ENCODE measurements at places on chromosomes 2 and 18.

DNA sequence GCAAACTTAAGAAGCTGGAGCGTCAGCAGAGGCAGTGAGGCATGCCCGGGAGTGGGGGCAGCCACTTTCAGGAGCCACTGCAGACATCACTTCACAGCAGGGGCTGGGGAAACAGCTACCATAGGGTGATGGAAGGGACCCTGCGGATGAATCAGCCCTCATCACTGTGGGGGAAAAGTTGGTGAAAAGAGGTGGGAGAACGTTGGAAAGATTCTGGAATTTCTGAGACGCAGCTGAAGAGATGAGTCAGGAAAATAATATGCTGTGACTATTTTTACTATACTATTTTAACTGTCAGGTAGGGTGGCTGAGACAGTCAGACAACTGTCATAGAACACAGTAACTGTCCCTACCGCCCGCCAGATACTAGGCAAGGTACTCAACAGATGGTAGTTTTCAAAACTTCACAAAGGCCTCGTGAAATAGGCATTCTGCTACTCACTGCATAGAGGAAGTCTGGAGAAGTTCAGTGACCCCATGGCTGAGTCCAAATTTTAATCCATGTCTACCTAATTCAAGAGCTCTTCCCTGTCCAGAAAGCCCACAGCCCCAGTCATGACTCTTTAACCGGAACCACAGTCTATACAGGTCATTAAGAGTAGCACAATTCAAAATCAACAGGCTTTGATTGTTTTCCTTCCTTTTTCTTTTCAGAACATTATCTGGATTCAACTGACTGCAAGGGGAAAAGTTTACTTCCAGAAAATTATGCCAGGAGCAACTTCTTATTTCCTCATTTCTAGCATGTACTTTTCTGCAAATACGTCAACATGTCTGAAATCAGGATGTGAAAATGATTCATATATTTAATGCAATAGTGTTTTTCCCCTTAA is 39.3 kb upstream of the EPB41L3 start:
- DNase-seq: no peak

GRCh38 chr2:205967391-205968075 is 118.4 kb downstream of the INO80D start:
- DNase-seq: no peak

GRCh38 chr2:12161085-12161484 is 414.7 kb downstream of the LPIN1 start:
- no peak for DNase-seq

GRCh38 chr18:22560797-22561196 is 143.1 kb upstream of the CTAGE1 start:
- DNase-seq: no peak

- DNase-seq: no peak
These were observed 50.4 kb upstream of the CYRIA start for GRCh38 chr2:16716024-16716423.

- DNase-seq: no peak
These were observed 264.8 kb downstream of the KLHL29 start for GRCh38 chr2:23649819-23650218.

- DNase-seq: no peak
These were observed 4.6 kb downstream of the CXCR4 start for GRCh38 chr2:136113209-136113971.

- no peak for DNase-seq
These were observed 422.0 kb upstream of the ZEB2 start for GRCh38 chr2:144941743-144942488.

GRCh38 chr2:58350484-58350883 is 109.4 kb upstream of the FANCL start:
- no peak for DNase-seq

DNA sequence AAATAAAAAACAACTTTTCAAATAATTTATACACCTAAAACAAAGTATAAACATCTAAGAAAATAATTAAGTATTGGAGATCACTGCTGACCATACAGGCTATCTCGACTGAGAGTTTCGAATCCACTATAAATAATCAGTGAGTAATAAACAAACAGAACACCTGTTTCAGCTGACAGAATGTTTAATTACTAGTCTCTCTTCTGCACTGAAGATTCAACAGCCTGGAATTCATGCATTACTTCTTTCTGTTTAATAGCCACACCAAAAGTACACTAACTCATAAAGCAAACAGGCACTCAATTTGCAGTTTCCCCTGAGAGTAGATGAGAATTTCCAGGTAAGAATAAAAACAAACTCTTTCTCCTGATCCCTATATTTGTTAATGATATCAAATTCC is 138.5 kb downstream of the RBMS1 start:
- no peak for DNase-seq

GRCh38 chr2:37857575-37858399 is 67.3 kb upstream of the RMDN2 start:
- no peak for DNase-seq

Data from tibial artery (tissue), 4 donors.